ENCODE measurements at places on chromosomes 1 and 21. TPM values are rescaled to one million over a fixed set of nuclear protein-coding genes. Genes with fewer than 3 reads are reported as not detected.

DNA sequence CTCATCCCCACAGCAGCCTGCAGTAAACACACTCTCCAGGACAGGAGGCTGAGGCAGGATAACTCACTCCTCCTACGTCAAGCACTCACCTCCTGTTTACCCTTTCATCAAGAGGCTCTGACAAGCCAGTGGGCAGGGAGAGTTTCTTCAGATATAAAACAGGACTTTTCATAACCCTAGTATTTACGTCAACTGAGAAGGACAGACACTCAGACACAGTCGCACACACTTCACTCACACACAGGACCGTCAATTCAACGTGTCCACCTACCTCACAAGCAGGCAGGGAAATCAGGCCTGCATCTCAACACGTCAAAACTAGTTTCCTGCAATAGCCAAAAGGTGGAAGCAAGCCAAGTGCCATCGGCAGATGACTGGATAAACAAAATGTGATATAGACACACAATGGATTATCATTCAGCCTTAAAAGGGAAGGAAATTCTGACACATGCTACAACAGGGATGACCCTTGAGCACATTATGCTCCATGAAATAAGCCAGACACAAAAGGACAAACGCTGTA, 48.6 kb downstream of the ITPKB start:
- DNase-seq = no peak

GRCh38 chr1:7781923-7782495, 2.1 kb upstream of the PER3 start:
- DNase-seq = no peak

- DNase-seq = no peak
These were observed 118.1 kb upstream of the SGIP1 start for GRCh38 chr1:66415866-66416265.

GRCh38 chr1:101389547-101389929, 152.7 kb downstream of the S1PR1 start:
- no peak for DNase-seq

- DNase-seq = no peak
These were observed 862 bp upstream of the DIPK1A start for GRCh38 chr1:92961896-92962752.

- DNase-seq = no peak
These were observed 36.9 kb upstream of the CD2 start for GRCh38 chr1:116717318-116717717.

DNA sequence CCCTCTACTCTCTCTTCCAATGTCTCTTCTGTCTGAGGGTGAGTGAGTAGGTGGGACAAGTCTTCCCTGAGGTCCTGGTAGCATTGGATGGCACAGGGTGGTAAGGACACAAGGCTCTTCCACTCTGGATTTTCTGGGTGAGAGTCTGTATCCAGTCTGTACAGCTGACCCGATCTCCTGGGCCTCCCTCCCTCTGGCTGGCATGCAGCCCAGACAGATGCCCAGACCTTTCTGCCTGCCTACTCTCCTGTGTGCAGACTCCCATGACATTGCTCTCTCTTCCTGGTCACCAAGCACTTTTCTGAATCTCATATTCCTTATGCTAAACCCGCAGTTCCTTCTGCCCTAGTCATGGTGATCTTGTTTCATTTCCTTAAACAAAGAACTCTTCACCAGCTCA, 100.3 kb downstream of the GRIK3 start:
- no peak for DNase-seq

- no peak for DNase-seq
These were observed 36.3 kb upstream of the S1PR1 start for GRCh38 chr1:101200513-101200912.

- no peak for DNase-seq
These were observed 104.6 kb downstream of the DIRAS3 start for GRCh38 chr1:67945733-67946374.

DNA sequence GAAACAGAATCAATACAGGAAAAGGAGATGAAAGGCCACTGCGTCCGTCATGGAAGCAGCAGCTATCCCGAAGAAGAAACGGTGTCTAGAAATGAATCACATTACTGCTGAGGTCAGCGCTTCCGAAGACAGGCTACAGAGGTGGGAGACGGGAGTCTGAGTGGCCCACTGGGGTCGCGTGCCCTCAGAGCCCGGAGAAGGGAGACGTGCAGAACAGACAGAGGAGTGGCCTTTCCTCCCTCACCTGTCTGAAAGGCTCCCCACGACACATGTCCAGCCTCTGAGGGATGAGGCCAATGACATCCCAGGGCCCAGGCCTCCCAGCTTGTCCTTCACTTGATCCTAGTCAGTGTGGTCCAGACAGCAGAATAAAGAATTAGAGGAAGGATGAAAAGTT, 35.9 kb downstream of the VPS26C start:
- DNase-seq = no peak

GRCh38 chr1:173295391-173295790, 88.3 kb upstream of the TNFSF4 start:
- DNase-seq = no peak

DNA sequence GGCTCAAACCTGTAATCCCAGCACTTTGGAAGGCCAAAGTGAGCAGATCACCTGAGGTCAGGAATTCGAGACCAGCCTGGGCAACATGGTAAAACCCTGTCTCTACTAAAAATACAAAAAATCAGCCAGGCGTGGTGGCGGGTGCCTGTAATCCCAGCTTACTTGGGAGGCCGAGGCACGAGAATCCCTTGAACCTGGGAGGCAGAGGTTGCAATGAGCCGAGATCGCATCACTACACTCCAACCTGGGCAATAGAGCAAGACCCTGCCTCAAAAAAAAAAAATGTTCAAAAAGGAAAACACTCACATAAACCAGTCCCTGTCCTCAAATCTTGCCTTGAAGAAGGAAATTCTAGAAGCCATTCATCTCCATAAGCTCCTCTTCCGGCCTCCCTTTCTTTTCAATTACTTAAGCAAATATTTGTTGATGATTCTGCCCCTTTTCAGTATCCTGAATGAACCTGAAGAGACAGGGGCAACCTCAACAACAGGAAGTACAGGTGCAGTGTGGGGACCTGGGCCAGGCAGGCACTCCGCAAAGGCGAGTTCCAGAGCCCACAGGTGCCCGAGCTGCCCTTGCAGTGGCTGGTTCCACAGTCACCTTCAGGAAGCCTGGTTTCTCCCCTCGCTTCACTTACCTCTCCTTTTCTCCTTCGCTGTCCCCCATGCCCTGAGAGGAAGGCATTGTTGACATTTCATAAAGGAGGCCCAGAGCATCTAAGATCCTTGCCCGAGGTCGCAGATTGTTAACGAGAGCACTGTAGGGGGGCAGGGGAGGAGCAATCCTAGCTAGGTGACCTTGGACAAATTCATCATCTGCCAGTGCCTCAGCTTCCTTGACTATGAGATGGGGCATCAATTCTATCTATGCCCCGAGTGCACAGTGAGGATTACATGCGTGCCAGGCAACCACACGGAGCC, 8.9 kb upstream of the LEFTY1 start:
- DNase-seq = no peak

DNA sequence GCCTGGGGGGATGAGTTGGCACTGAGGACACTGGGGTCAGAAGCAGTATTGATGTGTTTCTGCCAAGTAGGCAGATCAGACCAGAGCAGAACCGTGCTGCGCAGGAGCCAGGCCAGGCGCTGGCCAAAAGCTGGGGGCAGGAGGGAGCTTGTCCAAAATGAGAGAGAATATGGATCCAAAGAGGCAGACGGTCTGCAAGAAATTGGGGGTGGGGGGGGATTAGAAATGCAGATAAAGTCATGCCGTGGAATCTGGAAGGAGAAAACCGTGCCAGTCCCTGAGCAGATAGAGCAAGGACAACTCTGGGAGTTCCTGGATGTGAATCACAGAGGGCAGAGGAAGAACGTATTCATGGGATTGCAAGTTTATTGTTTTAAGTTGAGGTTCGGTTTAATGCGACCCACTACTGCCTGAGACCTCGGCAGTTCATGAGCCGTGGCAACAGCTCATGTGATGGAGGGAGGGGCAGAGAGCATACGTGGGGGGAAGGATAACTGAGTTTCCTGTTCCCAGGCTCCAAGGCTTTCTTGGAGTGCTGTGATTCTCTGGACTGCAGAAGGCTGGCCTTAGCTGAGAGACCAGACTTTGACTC, 224.0 kb downstream of the FGGY start:
- DNase-seq = no peak

DNA sequence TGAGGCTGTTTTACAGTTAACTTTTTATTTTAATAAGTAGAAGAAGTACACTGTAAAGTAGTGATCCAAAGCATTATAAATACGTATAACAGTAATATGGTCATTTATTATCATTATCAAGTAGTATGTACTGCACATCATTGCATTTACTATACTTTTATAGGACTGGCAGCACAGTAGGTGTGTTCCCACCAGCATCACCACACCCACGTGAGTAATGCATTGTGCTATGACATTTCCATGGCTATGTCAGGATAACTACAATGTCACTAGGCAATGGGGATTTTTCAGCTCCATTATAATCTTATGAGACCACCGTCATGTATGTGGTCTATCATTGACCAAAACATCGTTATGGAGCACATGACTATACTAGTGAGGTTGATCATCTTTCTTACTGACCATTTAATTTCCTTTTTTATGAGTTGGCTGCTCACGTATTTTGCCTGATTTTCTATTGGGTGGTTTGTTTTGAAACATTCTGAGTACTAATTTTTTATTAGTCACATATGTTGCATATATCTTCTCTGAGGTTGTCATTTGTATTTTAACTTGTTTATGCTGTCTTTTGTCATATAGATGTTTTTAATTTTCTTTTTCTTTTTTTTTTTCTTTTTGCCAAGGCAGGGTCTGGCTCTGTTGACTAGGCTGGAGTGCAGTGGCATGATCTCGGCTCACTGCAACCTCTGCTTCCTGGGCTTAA, 25.3 kb upstream of the SHCBP1L start:
- DNase-seq = no peak

DNA sequence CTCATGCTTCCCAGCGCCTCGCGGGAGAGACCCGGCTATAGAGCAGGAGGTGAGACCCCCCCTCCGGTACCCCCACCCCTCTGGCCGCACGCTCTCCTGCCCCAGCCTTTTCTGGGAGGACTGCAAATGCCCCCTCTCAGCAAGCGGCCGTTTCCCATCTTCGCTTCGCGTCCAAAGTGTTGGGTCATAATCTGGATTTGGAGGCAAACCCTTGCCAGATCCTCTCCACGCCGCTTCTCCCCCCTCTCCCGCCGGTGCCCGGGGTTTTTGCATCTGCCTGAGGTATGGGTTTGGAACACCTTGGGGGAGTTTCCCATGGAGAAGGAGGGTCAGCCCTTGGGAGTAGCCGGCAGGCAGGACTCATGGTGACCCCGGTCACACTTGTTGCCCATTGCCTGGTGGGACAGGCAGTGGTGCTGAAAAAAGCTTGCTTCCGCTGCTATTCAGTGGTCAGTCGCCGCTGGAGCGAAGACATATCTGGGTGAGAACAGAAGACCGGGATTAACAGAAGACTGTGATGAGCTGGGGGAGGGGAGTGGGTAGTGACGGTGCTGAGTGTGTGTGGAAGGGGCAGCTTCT, 935 bp downstream of the KCNK2 start:
- peak; percentile 11 for DNase-seq

DNA sequence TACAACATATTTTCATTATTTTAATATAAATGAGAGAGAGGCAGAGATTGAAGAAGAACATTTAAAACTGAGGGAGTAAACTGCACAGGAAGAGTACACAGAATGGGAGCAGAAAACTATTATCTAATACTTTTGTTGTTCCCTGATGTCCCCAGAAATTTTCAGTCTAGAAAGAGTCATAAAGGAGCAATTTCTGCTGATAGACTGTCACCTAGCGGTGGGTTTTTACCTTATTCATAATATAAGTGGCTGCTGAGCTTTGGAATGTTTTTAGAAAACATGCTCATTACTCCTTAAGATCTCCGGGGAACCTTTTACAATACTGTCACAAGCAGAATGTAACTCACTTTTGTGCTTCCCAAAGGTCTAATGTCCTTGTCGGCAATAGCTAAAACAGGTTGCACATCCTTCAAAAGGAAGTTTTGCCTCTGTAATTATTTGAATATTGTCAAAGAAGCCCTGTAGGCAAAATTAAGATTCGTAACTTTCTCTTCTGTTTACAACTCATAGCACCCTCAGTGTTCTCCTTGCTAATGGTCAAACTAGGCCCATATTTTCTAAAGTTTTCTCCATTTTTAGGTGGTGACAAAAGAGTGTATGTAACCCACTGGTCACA, 4.9 kb upstream of the NPL start:
- DNase-seq = no peak

- no peak for DNase-seq
These were observed 1.2 kb upstream of the RWDD3 start for GRCh38 chr1:95232646-95233318.

GRCh38 chr1:67685558-67686266, 711 bp downstream of the GADD45A start:
- peak; percentile 26 for DNase-seq

The WNT2B gene
- 0.77 TPM for total RNA-seq

The GABPA gene
- 23.5 TPM for total RNA-seq

The MAEL gene
- 0.13 TPM for total RNA-seq

The RGS4 gene
- total RNA-seq = 7.3 TPM

The LENEP gene
- total RNA-seq = 0.84 TPM

The POLR3GL gene
- total RNA-seq = 12.8 TPM

The FCRL5 gene
- total RNA-seq = not detected

The OR6K6 gene
- total RNA-seq = not detected
